NCI-H1694 treated with DMSO at 0.1 percent for 48 hours (cell line): ENCODE measurements at places on chromosomes 2 and 18.

DNA sequence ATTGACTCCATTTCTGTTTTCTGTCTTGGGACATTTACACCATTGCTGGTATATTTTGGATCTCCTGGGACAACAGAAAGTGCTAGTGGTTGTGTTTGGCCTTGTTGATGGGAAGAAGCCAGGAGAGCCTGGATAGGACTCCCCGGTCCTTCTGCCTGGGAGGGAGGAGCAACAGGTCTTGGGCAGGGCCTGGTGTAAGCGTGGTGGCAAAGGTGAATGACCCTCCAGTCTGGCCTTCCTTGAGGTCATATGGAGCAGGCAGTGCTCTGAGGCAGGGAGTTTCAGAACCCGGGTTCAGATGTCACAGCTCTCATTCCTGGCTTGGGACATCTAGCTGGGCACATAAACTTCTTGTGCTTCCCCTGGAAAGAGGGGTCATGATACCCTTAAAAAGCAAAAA, 56.0 kb upstream of the RBM44 start:
- no peak for DNase-seq

DNA sequence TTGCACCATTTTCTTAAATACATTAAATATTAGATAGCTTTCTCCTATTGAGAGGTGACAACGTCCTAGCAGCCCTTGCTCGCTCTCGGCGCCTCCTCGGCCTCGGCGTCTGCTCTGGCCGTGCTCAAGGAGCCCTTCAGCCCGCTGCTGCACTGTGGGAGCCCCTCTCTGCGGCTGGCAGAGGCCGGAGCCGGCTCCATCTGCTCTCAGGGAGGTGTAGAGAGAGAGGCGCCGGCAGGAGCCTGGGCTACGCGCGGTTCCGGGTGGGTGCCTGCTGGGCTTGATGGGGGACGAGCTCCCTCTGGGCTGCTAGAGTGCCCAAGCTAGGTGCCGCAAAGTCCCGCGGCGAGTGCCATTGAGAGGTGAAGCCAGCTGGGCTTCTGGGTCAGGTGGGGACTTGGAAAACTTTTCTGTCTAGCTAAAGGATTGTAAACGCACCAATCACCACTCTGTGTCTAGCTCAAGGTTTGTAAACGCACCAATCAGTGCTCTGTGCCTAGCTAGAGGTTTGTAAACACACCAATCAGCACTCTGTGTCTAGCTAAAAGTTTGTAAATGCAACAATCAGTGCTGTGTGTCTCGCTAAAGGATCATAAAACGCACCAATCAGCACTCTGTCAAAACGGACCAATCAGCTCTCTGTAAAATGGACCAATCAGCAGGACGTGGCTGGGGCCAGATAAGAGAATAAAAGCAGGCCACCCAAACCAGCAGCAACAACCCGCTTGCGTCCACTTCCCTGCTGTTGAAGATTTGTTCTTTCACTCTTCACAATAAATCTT, 3.1 kb downstream of the RPRD1A start:
- no peak for DNase-seq

DNA sequence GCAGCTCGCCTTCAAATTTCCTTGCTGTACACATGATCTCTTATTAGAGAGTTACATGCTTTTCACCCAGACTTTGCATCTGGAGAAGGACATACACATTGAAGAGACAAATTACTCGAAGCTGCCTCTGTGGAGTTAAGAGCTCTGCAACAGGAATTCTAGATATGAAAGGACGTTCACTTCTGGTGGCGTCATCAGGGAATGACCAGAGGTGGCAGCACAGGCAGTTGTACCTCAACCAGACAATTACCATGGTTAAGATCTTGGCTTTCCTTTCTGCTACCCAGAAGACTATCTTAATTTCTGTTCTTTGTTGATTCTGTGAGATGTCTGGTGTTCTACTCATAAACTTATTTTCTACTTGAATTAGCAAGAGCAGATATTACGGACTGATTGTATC, 39.1 kb upstream of the MC4R start:
- no peak for DNase-seq

GRCh38 chr2:235640377-235640776, 146.5 kb downstream of the AGAP1 start:
- no peak for DNase-seq

DNA sequence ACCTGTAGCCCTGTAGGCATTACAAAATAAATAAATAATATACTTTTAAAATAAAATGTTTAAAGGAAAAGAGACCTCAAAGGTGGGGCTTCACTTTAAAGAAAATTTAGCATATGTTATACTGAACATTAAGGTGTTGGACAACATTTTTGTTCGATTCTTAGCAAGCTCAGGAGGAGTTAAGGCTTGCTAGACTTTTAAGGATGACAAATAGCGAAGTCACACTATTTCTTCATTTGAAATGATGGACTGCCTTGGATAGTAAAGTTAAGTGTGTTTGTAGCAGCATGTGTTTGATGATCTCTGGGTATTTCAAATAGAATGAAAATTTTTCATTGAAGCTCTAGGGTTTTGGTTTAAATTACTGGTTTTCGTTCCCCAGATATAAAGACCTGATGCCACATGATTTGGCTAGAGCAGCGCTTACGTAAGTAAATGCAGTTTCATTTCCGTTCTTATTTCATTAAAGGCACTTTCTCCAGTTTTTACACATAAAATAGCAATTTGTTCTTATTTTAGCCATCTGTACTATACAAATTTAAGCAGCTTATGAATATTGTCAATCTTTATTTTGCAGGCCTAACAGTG, 24.9 kb downstream of the HADHB start:
- no peak for DNase-seq
